ENCODE measurements at places on chromosomes 12 and 14. TPM values are rescaled to one million over a fixed set of nuclear protein-coding genes. Genes with fewer than 3 reads are reported as not detected.
A peak's percentile ranks its signal among the peaks of the same experiment; 100 is the strongest.

DNA sequence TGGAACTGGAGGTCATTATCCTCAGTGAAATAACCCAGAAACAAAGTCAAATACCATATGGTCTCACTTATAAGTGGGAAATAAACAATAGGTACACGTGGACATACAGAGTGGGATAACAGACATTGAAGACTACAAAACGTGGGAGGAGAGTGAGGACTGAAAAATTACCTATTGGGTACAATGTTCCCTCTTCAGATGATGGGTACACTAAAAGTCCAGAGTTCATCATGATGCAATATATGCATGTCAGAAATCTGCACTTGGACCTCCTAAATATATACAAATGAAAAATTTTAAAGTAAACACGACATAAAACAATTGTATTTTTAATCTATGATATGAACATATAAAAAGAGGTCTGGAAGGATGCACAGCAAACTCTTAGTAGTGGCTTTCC is 71.2 kb downstream of the SLC38A4 start:
- DNase-seq: no peak

Gene RHEBL1
- total RNA-seq: 0.78 TPM

- DNase-seq: peak; percentile 77
Observed at GRCh38 chr12:54988402-54989054, 4.0 kb upstream of the TESPA1 start.

DNA sequence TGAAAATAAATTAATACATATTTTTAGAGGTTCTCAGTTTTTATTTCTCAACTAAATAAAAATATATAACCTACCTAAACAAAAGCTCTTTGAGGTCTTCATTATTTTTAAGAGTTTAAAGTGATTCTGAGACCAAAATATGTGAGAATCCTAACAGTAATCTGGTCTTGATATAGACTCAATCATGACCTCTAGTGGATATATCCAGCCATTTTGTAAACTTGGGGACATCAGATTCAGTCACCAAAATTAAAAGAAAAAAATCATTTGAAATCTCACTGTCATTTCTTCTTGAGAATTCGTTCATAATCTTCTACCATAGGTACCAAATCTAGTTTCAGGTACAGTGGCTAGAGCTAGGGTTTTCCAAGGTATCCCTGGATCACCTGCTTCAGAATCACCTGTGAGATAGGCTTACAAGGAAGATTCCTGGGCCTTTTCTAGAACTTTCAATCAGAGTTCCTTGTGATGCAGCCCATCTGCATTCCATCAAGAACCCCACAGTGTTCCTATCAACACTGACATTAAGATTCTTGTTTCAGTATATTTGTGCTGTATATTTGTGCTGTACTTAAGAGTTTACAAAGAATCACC is 214.9 kb downstream of the ADAMTS20 start:
- DNase-seq: no peak

Gene RPGRIP1
- total RNA-seq: 0.16 TPM

DNA sequence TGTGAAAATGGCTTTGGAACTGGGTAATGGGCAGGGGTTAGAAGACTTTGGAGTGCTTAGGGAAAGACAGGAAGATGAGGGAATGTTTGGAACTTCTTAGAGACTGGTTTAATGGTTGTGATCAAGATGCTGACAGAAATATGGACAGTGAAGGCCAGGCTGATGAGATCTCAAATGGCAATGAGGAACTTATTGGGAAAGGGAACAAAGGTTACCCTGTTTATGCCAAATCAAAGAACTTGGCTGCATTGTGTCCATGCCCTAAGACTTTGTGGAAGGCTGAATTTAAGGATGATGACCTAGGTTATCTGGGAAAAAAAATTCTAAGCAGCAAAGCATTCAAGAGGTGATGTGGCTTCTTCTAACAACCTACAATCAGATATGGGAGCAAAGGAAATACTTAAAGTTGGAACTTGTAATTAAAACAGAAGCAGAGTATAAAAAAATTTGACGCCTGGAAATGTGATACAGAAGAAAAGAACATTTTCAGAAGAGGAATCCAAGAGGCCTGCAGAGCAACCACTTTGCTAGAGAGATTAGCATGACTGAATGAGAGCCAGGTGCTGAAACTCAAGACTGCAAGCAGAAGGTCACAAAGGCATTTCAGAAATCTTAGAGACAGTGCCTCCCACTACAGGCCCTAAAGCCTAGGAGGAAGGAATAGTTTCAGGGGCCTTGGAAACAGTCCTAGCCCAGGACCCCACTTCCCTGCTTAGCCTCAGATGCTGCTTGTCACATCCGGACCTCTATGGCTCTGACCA is 65.6 kb upstream of the FLRT2 start:
- DNase-seq: no peak
